CD8-positive, alpha-beta memory T cell (primary cell): ENCODE measurements at places on chromosomes 6 and 20.

DNA sequence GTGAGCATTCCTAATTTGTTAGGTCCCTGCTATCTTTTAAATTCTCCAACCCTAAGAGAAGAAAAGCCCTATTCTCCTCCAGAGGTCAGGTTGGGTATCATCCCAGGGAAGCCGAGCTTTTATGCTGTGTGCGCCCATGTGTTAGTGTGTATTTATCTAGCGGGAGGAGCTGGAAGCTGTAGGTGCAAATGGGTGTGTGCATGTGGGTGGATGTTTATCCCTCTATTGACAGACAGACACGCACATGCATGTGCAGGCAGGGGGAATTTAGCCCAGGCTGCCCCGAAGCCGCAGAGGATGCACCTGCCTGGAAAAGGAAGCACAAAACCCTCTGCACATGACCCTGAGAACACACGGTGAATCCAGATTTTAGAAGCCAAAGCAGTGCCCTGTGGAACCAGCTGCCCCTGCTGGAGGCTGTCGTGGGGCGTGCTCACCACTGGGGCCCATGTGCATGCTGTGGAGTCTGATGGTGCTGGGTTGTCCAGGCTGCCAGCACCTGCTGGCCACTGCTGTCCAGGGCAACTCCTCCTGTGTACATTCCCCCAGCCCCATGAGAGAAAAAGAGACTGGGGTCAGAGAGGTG is 397.5 kb downstream of the TAF4 start:
- DNase-seq: no peak

DNA sequence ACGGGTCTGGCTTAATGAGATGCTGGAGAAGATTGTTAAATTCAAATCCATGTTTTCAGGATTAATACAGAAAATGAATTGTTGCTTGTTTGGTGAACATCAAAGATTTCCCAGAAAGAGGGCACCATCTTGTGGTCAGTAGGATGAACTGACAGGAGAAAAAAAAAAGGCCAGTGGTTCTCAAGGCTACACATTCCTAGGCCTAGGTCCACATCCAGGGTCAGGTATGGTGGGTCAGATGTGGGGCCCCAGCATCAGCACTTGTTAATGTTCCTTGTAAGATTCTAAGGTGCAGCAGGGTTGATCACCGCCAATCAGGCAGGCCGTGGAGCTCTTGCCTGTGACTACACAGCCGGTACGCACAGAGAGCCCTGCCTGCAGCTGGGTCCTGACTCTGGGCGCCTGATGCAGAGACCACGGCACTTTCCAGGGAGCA is 34.0 kb upstream of the FOXO3 start:
- no peak for DNase-seq

DNA sequence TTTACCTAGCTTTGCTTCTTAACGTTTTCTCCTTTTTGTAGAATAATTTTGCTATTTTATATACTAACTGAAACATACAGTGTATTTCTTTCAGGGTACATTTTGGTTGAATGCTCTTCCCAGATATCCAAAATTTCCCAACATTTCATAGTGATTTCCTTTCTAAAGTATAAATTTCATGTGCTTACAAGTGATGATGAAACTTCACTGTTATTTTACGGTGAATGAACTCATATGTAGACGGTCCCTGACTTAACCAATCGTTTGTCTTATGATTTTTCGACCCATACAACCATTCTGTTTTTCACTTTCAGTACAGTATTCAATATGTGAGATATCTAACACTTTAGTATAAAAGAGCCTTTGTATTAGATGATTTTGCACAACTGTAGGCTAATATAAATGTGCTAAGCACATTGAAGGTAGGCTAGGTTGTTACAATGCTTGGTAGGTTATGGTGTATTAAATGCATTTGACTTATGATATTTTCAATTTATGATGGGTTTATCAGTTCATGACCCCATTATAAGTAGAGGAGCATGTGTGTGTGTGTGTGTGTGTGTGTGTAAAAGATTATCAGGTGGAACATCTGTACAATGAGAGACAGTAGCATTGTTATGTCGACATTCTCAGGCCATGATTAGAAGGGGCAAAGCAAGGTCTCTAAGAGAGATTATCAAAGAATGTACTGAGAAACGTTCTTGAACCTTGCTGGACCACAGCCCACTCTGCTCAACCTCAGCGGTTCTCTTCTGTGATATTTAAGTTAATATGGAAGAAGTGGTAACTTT is 20.9 kb downstream of the HIVEP1 start:
- DNase-seq: no peak

DNA sequence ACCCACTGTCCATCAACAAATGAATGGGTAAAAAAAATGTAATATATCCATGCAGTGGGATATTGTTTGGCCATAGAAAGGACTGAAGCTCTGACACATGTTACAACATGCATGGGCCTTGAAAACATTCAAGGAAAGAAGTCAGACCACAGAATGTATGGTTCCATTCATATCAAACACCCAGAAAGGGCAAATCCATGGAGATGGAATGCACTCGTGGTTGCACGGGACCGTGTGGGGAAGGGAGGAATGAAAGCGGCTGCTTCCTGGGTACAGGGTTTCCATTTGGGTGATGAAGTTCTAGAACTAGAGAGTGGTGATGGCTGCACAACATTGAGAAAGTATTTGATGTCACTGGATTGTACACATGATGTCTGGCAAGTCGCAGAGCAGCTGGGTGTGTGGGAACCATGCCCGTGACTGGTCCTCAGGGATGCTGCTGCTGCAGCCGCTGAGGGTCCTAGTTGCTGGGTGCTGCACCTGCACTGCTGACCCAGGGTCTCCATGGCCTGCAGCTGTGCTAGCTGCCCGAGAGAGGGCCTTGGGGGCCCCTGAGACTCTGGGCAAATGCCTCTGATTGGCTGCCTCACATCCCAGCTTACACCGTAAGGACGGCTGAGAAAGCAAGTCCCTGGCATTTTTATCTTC is 220.3 kb downstream of the NRN1 start:
- DNase-seq: no peak

DNA sequence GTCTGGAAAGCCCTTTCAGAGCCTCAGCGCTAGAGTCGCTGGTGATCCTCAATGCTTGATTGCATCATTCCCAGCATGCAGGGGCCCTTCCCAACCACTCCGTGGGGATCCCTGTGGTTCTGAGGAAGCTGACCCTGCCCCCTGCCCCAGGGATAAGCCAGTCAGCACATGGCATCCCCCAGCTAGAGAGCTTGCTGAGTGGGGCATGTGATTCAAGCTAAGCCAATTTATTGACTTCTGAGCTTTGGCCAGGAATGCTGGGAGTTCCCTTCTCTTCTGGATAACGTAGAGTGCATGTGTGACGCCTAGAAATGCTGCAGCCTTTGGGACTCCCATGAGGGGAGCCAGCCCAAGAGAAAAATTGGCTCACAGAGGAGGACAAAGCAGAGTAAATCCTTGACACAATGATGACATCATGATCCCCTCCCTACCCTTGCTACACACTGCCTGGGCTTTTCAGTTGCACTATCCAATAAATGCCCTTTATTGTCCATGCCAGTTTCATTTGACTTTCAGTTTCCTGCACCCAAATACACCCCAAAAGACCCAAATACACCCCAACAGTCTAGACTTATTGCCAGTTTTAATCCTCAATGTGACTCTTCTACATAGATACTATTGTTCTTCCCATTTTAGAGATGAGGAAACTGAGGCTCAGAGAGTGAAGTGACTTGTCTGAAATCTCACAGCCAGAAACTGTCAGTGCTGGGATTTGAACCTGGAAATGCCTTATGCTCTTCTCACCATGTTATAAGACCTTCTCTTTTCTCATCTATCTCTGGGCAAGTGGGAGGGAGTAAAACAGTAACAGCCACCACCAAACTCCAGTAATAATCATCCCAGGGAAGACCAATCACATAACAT is 34.3 kb downstream of the KCNB1 start:
- DNase-seq: no peak

DNA sequence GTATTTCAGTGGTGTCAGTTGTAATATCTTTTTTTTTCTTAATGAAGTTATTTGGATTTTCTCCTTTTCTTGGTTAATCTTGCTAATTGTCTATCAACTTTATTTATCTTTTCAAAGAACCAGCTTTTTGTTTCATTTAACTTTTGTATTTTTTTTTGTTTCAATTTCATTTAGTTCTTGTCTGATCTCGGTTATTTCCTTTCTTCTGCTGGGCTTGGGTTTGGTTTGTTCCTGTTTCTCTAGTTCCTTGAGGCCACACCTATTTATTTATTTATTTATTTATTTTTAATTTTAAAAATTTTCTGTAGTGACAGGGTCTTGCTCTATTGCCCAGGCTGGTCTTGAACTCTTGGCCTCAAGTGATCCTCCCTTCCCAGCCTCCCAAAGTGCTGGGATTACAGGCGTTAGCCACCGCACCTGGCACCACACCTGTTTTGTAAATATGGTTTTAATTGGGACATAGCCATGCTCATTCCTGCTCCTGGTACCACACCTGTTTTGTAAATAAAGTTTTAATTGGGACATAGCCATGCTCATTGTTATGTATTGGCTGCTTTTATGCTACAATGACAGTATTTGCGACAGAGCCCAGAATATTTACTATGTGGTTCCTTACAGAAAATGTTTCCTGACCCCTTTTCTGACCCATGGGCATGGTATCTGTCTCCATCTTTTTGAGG is 22.2 kb downstream of the KDM1B start:
- no peak for DNase-seq

- no peak for DNase-seq
These were observed 177.1 kb upstream of the MAP3K7 start for GRCh38 chr6:90764001-90764400.

GRCh38 chr6:93701526-93701925 is 282.2 kb upstream of the EPHA7 start:
- DNase-seq: no peak

- no peak for DNase-seq
These were observed 182.4 kb upstream of the MCHR2 start for GRCh38 chr6:100176311-100176950.

DNA sequence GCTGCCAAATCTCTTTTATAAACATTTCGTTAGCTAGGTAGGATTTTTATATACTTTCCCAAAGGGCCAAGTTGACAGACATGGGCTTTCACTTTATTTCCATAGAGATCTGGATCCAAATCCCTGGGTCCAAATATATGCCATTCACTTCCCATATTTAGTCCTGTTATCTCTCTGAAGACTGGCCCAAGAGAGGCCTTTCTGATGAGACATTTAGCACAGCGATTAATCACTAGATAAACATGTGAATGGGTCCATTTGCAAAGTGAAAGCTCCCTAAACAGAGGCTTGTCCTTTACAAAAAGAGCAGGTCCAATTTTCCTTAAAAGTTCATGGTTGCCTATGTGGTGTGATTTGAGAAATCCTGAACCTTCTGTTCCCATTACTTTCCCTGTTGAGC is 132.6 kb downstream of the TRMT11 start:
- no peak for DNase-seq

DNA sequence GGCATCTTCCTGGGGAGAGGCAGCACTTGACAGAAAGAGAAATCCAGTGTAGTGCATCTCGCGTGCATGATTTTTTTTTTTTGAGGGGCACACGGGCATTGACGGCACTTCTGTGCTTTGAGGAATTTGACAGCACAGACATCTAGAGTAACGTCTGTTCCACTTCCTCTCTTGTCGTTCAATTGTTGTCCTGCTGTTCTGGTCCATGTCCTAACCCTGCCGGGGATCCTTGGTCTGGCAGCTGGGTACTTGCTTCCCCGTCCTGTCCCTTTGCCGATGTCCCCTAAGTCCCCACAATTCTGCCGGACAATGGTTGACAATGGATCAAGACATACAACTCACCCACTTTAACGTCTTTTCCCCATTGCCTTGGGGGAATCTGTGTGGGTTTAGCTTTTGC is 46.0 kb upstream of the NAA20 start:
- DNase-seq: no peak

DNA sequence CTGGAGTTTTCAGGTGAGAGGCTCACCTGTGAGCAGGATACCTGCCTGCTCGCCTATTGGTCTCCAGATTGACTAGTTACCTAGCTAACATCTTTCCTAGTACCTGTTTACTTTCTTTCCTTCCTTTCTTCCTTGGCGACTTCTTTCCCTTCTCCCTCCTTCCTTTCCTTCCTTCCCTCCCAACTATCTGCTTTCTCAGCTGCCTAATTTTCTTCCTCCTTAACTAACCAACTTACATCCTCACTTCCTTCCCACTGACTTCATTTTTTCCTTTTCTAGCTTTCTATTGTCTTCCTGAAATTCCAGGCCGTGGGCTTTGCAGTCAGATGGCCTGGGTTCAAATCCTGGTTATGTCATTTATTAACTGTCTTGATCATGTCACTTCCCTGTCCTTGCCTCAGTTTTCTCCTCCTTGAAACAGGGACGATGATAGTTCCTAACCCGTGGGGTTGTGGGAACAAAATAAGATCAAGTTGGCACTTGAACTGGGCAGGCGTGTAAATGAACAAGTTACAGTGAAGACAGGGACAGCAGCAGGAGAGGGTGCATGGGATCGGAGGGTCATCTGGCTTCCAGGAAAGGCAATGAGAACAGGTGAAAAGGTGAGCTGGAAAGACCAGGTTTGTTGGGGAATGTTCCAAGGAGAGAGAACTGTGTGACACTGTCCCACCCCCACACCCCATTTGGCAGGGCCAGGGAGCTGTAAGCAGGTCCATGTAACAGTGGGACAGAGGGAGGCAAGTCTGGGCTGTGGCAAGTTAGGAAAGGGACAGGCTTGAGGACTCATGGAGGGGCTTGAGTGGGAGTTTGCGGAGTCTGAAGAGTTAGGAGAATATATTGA is 540 bp downstream of the SGK2 start:
- no peak for DNase-seq

GRCh38 chr6:34583861-34584604 is 27.9 kb upstream of the SPDEF start:
- DNase-seq: no peak

GRCh38 chr20:4041748-4042411 is 26.5 kb upstream of the RNF24 start:
- DNase-seq: no peak
